ENCODE measurements at places on chromosomes 1 and 21.
A peak's percentile ranks its signal among the peaks of the same experiment; 100 is the strongest.

DNA sequence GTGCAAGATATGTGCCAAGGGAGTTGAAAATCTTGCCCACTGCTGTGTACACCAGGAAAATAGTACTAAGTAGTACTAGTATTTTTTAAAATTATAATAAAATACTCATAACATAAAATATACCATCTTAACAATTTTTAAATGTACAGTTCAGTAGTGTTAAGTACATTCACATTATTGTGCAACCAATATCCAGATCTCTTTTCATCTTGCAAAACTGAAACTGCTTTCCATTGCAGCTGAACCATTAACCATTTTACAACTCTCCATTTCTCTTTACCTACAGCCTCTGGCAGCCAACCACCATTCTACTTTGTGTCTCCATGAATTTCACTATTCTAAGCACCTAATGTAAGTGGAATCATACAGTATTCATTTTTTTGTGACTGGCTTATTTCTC, 19.3 kb upstream of the RAB3GAP2 start:
- DNase-seq = no peak

- DNase-seq = peak; percentile 27
Observed at GRCh38 chr1:211920141-211920572, 89.6 kb upstream of the LPGAT1 start.

DNA sequence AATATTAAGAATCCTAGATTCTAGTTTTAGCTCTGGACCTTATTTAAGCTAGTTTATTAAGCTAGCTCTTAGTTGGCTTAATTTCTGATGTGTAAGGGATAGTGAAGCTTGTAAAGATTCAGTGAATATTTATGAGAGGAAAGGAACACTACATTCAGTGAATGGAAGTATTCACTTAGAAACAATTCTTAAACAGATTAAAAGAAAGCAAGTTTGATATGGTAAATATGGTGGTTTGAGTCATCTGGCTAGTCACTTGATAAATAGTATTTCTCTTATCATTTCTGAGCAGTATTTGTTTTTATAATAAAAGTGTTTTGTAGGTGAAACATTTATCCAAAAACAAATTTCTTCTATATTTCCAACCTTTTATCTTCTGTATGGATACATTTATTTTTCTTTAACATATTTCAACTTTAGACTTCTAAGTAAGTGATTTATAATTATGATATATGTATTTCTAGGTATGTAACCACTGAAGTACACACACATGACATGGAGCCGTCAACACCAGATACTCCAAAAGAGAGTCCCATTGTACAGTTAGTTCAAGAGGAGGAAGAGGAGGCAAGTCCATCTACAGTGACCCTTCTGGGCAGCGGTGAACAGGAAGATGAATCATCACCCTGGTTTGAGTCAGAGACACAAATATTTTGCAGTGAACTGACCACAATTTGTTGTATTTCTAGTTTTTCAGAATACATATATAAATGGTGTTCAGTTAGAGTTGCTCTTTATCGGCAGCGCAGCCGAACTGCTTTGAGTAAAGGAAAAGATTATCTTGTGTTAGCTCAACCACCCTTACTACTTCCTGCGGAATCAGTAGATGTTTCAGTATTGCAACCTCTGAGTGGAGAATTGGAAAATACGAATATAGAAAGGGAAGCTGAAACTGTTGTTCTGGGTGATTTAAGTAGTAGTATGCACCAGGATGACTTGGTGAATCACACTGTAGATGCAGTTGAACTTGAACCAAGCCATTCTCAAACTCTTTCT, 55.6 kb downstream of the SUCO start:
- no peak for DNase-seq

GRCh38 chr1:24195136-24195535, 8.0 kb upstream of the IFNLR1 start:
- no peak for DNase-seq

GRCh38 chr1:11800391-11800755, 5.4 kb downstream of the MTHFR start:
- DNase-seq = no peak

GRCh38 chr1:202304375-202304774, 37.4 kb downstream of the UBE2T start:
- peak; percentile 7 for DNase-seq

- no peak for DNase-seq
Observed at GRCh38 chr21:32101277-32101676, 177.6 kb downstream of the MIS18A start.

- DNase-seq = no peak
Observed at GRCh38 chr1:77273891-77274290, 7.9 kb upstream of the AK5 start.

DNA sequence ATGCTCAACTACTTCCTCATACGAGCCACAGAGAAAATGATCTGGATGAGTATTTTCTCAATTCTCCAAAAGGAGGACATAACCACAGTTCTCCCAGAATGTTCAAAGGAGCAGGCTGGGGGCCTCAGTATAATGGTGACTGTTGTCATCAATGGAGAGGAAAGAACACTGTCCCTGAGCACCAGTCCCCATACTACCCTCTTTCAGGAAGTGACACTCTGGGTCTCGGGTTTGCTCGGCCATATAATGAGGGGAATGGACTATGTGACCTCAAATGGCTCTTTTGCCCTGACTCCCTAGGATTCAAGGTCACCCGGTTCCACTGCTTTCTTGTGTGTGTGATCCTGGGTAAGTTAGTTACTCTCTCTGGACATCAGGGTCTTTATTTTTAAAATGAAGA, 22.8 kb downstream of the SLC9A1 start:
- DNase-seq = no peak

GRCh38 chr21:33762803-33763581, 120.7 kb downstream of the ITSN1 start:
- DNase-seq = no peak

DNA sequence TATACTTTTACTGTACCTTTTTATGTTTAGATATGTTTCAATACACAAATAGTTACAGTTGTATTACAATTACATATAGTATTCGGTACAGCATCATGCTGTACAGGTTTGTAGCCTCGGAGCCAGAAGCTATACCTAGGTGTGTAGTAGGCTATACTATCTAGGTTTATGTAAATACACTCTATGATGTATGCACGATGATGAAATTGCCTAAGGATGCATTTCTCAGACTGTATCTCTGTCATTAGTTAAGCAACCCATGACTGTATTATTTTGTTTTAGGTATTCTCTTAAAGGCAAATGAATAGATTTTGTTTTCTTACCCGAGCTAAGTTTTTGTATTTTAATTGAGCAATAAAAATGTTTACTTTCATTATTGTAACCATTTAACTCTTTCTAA, 56.4 kb downstream of the SPATA17 start:
- no peak for DNase-seq

DNA sequence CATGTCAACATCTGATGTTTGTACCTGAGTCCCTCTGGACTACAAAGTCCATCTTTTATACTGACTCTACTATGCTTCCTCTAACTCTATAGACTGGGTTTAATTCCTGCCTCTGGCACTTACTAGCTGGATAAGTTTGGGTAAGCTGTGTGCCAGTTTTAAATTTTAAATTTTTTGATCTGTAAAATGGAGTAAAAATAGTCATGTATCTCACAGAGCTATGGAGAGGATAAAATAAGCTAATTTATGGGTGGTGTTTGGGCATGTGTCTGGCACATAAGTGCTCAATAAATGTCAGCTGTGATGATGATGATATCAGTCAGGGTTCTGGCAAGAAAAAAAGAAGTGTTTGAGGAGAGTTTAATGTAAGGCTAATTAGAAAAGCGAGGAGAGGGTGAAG, 139.2 kb upstream of the C1orf21 start:
- no peak for DNase-seq

GRCh38 chr1:119885903-119886783, 10.2 kb downstream of the ADAM30 start:
- peak; percentile 50 for DNase-seq

DNA sequence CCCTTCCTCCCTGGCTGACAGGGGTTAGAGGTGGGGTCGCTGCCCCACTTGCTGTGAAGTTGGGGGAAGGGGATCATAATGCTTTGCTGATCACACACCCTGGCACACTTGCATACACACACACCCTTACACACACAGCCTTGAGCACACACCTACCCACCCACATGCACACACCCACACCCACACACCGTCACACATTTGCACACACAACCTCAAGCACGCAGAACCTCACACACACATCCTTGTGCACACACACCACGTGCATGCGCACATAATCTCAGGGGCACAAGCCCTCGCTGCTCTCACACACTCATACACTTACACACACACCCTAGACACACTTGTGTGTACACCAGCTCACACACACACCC, 16.4 kb upstream of the TNFRSF8 start:
- DNase-seq = no peak

DNA sequence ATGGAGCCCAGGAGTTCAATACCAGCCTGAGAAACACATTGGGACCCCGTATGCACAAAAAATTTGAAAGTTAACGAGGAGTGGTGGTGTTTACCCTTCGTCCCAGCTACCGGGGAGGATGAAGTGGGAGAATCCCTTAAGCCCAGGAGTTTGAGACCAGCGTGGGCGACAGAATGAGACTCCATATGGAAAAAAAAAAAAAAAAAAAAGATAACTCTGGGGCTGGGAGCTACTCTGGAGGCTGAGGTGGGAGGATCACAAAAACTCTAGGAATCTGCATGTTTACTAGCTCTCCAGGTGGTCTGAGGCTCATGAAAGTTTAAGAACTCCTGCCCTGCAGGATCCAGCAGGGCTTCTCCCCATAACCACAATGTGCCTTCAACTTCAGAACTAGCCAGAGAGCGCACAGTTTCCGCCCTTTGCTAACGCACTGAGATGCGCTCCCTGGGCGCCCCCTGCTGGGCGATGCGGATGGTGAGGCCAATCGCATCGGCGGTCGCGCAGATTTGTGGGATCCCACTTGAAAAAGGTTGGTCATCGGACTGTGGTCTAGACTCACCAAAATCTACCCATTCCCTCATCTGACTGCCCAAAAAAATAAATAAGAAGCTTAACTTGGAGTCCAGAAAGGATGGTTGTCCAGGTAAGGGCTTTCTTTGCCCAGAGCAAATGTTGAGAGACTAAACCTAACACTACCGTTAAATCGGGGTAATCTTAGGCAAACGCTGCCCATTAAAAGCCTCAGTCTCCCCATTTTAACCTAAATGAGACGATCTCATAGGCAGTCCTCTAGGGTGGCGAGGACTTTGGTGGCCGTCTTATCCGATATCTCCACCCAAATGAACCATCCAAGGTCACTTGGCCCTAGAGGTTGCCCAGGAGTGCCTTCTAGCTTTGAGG, 8.8 kb downstream of the ZNF683 start:
- peak; percentile 48 for DNase-seq

GRCh38 chr1:10788592-10789006, 7.8 kb downstream of the CASZ1 start:
- peak; percentile 79 for DNase-seq

- no peak for DNase-seq
Observed at GRCh38 chr1:20660363-20660762, 806 bp downstream of the DDOST start.

DNA sequence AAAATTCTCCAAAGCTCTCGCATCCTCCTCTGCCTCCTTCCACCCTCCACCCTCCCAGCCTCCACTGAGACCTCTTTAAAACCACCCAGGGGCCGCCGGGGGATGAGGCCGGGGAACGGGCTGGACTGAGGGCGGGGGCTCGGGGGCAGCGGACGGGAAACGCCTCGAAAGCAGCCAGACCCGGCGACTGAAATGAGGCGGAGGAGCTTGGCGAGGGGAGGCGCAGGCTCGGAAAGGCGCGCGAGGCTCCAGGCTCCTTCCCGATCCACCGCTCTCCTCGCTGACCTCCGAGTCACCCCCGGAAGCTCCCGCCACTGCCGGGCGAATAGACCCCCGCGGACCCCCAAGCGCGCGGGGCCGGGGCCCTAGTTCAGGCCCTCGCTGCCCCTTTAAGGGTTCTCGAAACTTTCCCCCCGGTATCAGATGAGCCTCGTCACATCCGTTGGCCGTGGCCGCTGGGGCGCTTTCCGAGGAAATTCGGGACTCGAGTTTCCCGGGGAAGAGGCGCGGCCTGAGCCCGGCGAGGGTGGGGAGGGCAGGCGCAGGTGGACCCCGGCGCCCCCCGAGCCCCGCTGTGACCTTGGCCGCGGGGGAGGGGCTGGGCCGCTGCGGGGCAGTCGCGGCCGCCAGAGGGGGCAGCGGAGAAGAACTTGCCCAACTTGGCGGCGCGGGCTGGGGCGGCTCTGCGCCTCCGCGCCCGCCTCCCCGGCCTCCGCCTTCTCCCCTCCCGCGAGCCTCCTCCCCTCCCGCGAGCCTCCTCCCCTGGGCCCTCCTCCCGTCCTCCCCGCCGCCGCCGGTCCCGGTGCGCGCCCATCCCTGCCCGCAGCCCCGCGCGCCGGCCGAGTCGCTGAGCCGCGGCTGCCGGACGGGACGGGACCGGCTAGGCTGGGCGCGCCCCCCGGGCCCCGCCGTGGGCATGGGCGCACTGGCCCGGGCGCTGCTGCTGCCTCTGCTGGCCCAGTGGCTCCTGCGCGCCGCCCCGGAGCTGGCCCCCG, at the start of gene BACE2:
BACE2 (plus strand) TSS at position 813 of the 995 bp plus-strand sequence; CDS start at position 917, 104 bp downstream.
- DNase-seq = peak; percentile 19

GRCh38 chr1:53669621-53670191, 69.3 kb downstream of the GLIS1 start:
- DNase-seq = no peak

- no peak for DNase-seq
Observed at GRCh38 chr1:61639608-61640336, 85.2 kb downstream of the TM2D1 start.

DNA sequence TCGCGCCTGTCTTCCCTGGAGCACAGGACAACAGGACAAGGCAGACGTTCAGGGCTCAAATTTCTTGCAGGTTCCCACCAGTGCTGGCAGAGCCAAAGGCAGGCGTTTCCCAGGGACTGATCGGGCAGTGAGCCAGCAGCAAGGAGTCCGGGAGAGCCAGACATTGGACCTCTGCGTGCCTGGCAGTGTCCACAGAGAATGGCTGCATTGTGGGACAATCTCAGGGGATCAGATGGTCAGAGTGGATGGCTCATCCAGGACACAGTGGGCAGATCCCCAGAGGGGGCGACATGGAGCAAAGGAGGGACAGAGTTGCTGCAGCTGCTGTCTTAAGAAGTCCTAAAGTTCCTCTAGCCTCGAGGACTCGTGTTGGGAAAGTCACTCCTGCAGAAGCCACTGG, 4.6 kb downstream of the TMEM63A start:
- no peak for DNase-seq

GRCh38 chr1:47781171-47781959, 215.8 kb downstream of the TRABD2B start:
- DNase-seq = no peak
